ENCODE measurements at places on chromosomes 4 and X.
A peak's percentile ranks its signal among the peaks of the same experiment; 100 is the strongest.

DNA sequence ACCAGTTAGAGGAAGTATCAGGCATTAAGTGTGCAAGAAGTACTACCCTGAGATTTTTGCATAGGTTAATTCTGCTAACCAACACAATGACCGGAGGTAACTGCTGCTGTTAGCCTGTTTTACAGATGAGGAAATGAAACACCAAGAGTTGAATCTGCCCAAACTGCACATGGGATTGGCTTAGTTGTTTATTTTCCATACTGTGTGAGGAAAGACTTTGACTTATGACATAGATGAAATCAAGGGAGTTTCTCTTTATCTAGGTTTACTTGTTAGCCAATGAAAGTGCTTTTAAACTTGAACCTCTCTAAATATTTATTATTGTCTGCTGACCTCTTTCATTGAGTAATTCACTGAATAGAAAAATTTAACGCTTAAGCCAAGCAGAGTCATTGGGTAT lies 10.3 kb downstream of the GUCY1B1 start:
- DNase-seq: no peak

- DNase-seq: no peak
Observed at GRCh38 chr4:22502895-22503814, 12.7 kb downstream of the ADGRA3 start.

DNA sequence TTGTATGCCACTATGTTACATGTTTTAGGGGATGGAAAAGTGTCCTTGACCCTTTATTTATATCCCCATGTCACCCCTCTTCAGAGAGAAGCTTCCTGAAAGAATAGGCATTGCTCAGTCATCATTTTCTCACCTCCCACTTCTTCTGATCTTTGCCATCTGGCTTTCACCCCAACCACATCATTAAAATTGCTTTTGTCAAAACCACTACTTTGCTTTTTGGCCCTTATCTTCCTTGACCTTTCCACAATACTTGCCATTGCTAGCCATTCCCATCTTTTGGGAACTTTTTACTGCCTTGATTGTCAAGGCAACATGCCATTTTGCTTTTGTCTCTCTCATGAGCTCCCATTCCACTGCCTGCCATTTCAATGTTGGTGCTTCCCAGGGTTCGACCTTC lies 14.9 kb upstream of the FAM9B start:
- DNase-seq: no peak

DNA sequence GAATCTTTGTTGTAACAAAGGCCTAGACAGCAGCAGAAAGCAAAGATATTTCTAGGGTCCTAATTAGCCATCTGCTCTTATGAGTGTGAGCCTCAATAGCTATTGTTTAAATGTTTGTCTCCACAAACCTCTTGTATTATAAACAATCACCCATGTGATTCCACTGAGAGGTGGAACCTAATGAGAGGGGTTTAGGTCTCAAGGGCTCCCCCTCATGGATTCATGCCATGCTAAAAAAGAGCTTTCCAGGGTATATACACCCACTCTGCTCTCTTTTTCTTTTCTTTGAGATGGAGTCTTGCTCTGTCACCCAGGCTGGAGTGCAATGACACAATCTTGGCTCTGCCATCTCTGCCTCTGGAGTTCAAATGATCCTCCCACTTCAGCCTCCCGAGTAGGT lies 42.1 kb downstream of the TRIM61 start:
- DNase-seq: peak; percentile 34

DNA sequence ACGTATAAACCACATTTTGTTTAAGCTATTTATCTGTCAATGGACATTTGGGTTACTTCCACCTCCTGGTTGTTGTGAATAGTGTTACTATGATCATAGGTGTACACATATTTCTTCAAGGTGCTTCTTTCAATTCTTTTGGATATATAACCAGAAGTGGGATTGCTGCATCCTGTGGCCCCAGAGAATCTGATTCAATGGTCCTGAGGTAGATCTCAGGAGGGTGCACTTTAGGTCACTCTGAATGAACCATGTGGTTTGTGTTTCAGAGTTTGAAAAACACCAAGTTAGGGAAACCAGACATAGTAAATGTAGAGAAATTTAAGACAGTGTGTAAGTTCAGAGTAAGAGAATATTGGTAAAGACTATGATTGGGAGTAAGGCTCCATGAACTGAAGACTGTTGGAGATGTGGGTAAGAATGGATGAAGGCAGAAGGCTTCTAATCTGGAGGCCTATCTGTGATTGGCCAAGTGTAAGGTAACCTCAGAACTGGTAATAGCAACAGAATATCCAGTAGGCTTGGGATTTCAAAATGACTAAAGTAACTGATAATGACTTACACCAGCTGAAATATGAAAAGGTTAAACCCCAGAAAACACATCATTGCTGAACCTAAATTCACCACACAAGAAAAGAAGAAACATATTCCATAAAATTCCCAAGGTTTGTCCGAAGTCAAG lies 236.9 kb downstream of the CAMK2D start:
- no peak for DNase-seq

- DNase-seq: no peak
Observed at GRCh38 chrX:106670631-106671030, 55.9 kb upstream of the RNF128 start.

- no peak for DNase-seq
Observed at GRCh38 chr4:152138451-152138850, 377.6 kb upstream of the GATB start.

GRCh38 chr4:27635936-27636913 lies 775.6 kb downstream of the STIM2 start:
- DNase-seq: no peak

- no peak for DNase-seq
Observed at GRCh38 chr4:104890598-104891275, 255.9 kb upstream of the TET2 start.

- DNase-seq: no peak
Observed at GRCh38 chr4:31009926-31010325, 289.8 kb downstream of the PCDH7 start.

DNA sequence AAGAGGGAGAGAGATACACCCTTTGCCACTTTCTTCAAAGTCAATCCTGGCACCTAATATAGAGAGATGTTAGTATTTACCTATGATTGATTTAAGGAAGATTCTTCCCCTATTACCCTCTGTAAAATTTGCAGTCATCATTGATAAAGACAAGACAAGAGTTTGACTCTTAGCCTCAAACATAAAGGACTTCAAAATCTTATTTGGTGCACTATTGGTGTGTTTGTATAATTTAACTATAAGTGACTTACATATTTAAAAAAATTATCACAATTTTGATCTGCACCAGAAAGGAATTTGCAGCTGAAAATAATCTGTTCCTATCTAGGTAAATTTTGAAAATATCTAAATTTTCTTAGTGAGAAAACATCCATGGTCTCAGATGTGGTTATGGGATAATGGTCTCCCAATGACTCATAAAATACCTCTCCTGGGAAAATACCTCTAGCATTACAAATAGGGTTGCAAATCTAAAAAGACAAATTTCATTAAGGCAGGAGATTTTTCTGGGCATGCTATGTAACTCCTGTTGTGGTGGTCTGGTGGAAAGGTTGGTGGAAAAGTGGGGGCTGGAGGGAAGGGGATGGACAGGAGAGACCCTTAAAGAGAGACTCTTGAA lies 173.6 kb upstream of the MED14 start:
- DNase-seq: no peak

GRCh38 chr4:36128689-36129088 lies 115.6 kb downstream of the ARAP2 start:
- DNase-seq: no peak

GRCh38 chr4:35525192-35525978 lies 718.9 kb downstream of the ARAP2 start:
- no peak for DNase-seq

GRCh38 chr4:53547983-53548382 lies 43.3 kb downstream of the LNX1 start:
- no peak for DNase-seq

GRCh38 chr4:75302648-75303047 lies 211.6 kb downstream of the RCHY1 start:
- DNase-seq: no peak

GRCh38 chr4:15162465-15163283 lies 160.4 kb downstream of the CPEB2 start:
- no peak for DNase-seq

DNA sequence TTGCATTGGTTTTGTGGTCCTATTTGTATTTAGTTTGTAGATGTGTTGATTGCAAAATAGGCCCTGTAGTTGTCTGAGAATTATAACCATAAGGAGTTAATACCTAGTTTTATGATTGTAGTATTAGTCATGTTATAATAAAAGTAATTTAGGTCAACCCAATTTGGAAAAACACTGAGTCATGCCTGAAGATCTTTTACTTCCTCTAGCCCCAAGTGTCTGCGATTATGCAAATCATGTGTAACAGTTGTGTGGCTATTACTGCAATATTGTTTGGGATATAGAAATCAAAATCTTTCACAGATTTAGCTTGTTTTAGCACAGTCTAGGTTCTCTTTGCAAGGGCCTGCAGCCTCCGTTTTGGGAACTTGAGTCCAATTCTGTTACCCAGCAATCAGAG lies 12.6 kb downstream of the SRD5A3 start:
- DNase-seq: no peak

DNA sequence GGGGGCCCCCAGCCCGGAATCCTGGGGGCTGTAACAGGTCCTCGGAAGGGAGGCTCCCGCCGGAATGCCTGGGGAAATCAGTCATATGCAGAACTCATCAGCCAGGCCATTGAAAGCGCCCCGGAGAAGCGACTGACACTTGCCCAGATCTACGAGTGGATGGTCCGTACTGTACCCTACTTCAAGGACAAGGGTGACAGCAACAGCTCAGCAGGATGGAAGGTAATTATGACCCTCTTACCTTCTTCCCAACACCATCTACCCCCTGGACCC lies 1.0 kb downstream of the FOXO4 start:
- no peak for DNase-seq

Data from SHP77 (cell line).